ENCODE measurements at places on chromosomes 1 and 21. TPM values are rescaled to one million over a fixed set of nuclear protein-coding genes. Genes with fewer than 3 reads are reported as not detected.

The PGLYRP3 gene
- not detected for total RNA-seq

DNA sequence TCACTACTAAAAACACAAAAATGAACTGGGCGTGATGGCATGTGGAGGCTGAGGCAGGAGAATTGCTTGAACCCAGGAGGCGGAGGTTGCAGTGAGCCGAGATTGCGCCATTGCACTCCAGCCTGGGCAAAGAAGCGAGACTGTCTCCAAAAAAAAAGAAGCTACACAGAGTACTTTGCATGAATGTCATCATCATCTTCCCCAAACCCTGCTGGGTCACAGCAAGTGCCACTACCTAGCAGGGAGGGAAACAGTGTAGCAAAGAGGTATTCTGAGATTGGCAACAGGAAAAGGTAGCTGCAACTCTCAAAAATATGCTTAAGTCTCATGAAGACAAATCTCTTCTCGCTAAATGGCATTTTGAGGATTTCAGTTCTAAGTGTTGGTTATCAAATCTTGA is 12.8 kb downstream of the NDC1 start:
- DNase-seq = no peak

The CCDC17 gene
- 3.6 TPM for total RNA-seq

DNA sequence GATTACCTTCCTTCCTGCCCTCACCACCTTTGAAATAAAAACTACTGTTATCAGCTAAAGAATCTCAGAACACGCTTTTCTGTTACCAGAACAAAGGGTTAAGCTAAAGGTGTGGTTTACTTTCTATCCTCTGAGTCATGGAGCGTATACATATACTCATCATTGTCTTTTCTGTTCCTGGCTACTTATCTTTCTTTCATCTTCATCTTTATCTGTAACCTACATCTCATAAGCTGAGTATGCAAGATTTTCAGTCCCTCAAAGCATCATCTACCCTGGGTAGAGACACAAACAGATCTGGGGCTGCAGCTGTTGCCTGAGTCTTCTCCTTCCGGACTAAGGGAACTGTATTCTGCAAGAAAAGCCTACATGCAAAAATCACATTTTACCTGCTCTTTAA is 75.6 kb downstream of the LMO4 start:
- peak; percentile 51 for DNase-seq

GRCh38 chr1:15701784-15702183 is 17.7 kb downstream of the PLEKHM2 start:
- no peak for DNase-seq

DNA sequence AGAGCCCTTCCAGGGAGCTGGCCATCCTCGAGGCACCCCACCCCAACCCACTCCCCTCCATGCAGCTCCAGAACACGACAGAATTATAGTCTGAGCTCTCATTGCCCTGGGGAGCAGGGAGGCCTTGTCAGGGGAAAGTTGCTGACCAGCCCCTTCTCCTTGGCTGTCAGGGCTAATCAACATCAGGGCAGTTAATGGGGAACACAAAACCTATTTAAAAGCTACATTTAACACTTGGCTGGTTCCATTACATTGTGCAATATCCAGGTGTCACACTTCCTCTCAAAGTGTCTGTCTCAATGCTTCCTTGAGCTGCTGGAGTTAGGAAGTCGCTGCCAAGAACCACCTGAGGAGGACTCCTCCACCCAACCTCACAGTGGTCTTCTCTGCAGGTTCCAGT is 111.8 kb upstream of the GRIK3 start:
- no peak for DNase-seq

DNA sequence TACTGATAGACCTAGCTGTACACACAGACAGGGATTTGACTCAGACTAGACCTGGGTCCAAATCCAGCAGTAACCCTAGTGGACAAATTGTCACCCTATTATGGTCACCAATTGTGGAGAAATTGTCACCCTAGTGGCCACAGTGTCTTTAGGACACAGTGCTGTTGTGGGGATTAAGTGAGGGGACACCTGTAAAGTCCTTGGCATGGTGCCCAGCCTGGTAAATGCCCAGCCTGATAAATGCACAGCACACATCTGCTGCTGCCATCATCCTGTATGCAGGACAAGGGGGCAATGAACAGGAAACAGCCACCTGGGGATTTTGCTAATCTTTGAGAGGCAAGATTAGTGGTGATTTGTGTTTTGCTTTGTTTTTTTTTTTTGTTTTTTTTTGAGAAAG is 2.3 kb downstream of the TMEM61 start:
- DNase-seq = no peak

DNA sequence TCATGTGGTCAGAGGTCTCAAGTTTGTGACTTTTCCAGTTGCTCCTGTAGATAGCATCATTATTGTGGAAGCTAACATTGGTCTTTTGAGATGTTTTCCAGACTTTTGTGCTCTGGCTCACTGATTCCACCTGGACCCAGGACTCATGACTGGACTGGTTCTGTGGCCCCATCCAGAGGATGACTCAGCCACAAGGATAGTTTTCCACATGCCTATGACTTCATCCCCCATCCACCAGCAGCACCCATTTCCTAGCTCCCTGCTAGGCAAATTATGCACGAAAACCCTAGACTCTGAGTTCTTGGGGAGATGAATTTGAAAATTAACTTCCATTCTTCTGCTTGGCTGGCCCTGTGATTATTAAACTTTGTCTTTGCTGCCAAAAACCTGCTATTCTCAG is 949.3 kb downstream of the MRPL39 start:
- DNase-seq = no peak

DNA sequence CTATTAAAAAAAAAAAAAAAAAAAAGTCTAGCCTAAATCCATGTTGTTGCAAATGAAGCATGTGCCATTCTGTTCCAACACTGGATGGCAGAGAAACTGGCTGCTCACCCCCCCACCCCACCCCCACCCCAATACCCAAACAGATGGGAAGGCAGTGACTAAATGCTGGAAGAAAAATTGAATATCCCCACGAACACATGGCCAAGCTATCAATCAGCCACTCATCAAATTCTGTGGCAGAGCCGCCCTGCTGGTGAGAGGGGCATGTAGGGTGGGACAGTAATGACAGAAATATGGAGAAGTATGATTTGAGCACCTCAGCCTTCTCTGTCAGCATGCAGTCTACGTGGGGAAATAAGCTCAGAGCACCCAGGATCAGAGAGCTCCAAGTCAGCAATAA is 34.1 kb downstream of the OPTC start:
- no peak for DNase-seq

The ATP6V1G3 gene
- not detected for total RNA-seq

GRCh38 chr1:10917513-10918454 is 94.7 kb upstream of the TARDBP start:
- DNase-seq = no peak

DNA sequence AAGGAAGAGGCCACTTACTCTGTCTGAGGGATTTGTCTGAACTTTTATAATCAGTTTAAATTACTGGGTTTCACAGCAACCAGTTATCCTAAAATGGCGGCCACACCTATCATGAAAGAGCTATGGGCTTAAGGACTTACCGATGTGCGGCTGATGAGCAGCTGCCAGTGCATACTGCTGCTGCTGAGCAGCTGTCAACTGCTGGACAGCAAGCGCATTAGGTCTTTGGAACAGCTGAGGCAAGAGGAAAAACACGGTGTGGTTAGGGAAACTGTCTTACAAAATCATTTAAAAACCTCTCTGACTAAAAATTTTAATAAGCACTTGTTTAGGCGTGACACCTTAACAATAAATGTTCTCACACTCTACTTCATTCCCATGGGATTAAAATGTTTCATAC is 72.6 kb upstream of the SDC3 start:
- DNase-seq = no peak

- DNase-seq = peak; percentile 21
Measured at GRCh38 chr1:209190591-209191261, 392.8 kb upstream of the CAMK1G start.

DNA sequence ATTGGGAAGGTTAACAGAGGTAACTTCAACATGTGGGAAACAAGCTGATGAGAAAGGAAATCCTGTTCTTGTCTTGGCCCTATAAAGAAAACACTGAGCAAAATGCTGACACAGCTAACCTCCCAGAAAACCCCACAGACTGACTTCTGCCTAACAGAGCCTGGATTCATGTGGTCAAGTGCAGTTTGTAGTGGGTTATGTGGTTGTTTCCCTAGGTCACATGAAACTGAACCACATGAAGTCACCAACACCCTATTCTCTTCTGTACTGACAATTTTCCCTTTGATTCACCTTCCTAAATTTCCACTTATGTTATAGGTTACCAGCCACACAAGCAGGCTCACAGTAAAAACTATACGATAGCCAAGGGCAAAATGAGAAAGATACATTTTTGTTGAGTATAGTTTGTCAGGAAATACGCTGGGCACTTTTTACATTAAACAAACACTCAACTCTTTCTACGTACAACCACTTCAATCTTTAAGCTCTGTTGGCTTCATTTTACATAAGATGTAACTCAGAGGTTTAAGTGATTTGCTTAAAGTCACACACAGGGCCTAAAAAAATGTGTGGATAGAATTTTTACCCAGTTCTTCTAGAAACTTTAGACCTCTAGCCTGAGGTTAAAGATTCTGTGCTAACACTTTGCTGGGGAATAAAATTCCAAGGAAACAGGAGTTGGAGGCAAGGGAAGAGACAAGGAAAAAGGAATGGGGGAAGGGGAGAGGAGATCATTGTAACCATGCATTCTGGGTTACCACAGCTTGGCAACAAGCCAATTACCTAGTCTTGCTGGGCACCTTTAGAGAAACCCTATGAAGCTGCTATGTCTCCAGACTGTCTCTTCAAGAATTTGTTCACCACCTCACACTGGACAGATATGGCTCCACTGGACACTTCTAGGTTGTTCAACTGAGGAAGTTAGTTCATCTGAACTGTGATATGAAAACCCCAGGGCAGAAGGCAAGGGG is 601.6 kb upstream of the USP24 start:
- DNase-seq = no peak

The GPR37L1 gene
- not detected for total RNA-seq

- DNase-seq = no peak
Measured at GRCh38 chr1:40386359-40386723, 12.8 kb downstream of the SMAP2 start.

The PHACTR4 gene
- total RNA-seq = 25.7 TPM

GRCh38 chr1:175171036-175171913 is 21.3 kb downstream of the KIAA0040 start:
- DNase-seq = no peak

DNA sequence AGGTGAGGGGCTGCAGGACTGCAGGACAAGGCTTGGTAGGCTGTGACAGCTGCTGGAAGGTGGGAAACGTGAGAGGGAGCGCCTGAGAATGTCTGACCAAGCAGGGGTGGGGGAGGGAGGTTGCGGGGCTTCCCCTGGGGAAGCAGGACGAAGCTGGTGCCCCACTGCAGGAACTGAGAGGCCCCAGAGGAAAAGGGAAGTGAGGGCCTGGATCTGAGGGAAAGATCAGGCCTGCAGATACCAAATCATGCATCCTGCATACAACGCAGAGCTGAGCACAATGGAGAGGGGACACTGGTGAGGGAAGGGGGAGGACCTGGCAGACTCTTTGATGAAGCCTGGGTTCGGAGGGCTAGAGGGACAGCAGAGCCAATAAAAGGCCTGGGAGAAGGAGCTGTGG is 65.7 kb upstream of the BACE2 start:
- no peak for DNase-seq

The TAS1R1 gene
- not detected for total RNA-seq

GRCh38 chr21:44052830-44053226 is 40.7 kb downstream of the TRAPPC10 start:
- no peak for DNase-seq

GRCh38 chr21:25956993-25957714 is 213.4 kb downstream of the APP start:
- no peak for DNase-seq

GRCh38 chr1:157006676-157007075 is 38.9 kb downstream of the ARHGEF11 start:
- DNase-seq = no peak

DNA sequence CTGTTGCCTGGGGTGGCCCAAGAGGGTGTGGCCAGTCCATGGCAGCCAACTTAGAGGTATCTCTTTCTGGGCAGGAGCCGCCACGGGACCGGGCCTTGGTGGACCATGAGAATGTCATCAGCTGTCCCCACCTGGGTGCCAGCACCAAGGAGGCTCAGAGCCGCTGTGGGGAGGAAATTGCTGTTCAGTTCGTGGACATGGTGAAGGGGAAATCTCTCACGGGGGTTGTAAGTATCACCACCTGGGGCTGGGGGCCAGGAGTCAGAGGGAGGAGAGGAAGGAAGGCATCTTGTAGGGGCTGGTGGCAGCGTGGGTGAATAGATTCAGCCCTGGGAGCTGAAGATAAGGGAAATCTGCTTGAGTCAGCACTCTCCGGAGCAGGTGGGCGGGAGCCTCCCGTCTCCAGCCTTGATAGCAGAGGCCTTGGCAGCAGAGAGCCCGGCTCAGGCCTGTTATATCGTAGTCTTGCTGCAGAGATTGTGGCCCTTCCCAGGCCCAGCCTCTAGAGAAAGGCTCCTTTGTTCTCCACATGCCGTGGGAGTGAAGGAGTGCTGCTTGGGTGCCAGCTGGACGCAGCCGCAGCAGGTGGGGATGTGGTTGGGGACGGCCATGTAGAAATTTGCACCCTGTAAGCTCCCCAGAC is 25.4 kb downstream of the PHGDH start:
- DNase-seq = no peak

DNA sequence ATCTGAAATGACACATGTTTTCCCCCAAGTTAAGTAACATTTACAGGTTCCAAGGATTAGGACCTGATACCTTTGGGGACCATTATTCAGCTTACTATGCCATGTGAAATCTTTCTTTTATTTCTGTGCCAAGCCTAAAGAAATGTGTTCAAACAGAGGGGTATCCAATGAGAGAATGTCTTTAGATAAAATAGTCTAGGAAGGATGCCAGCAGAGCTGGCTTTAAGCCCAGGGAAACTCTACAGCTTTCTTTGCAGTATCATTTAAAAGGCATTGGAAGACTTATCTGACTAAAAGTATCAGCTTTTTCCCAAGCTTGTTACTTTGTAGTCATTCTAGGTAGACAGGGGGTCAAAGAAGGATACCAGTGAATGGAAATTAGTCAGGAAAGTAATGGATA is 860.4 kb downstream of the PLA2G4A start:
- DNase-seq = no peak

The ACTL8 gene
- total RNA-seq = not detected

GRCh38 chr1:112057736-112058135 is 68.3 kb upstream of the KCND3 start:
- no peak for DNase-seq

DNA sequence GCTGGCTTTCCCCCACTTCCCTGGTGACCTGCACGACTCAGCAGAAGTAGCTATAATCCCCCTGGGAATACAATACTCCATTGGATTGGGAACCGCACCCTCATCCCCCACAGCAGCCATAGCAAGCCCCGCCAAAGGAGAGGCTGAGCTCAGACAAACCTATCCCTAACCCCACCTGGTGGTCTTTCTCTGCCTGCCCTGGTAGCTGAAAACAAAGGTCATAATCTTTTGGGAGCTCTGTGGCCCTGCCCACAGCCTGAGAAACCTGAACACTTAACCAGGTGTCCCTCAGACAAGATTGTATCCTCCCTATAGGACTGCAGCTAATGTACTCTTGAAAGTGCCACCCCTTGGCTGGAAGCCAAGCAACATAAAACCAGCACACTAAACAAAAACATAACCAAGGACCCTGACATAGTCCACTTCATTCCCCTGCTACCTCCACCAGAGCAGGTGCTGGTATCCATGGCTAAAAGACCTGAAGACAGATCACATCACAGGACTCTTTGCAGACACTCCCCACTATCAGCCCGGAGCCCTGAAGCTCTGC is 71.6 kb upstream of the RUNX1 start:
- DNase-seq = no peak

- no peak for DNase-seq
Measured at GRCh38 chr1:87231703-87232367, 96.8 kb upstream of the LMO4 start.

The MROH9 gene
- not detected for total RNA-seq

The IFNLR1 gene
- total RNA-seq = 6.1 TPM

The NEGR1 gene
- total RNA-seq = not detected

The HCN3 gene
- 4.9 TPM for total RNA-seq
